ENCODE measurements at places on chromosomes 6 and 20. TPM values are rescaled to one million over a fixed set of nuclear protein-coding genes. Genes with fewer than 3 reads are reported as not detected.

MCCD1 gene
- total RNA-seq = not detected

PARD6B gene
- total RNA-seq = 9.4 TPM

LPA gene
- not detected for total RNA-seq

CD93 gene
- 0.11 TPM for total RNA-seq

SLC13A3 gene
- total RNA-seq = not detected

FAM162B gene
- not detected for total RNA-seq

C20orf96 gene
- 5.7 TPM for total RNA-seq

FKBP1C gene
- total RNA-seq = not detected

All from naive thymus-derived CD8-positive, alpha-beta T cell (primary cell).